ENCODE measurements at places on chromosomes 6 and 20.

- no peak for DNase-seq
Measured at GRCh38 chr6:8082954-8083858, 19.0 kb upstream of the BLOC1S5 start.

DNA sequence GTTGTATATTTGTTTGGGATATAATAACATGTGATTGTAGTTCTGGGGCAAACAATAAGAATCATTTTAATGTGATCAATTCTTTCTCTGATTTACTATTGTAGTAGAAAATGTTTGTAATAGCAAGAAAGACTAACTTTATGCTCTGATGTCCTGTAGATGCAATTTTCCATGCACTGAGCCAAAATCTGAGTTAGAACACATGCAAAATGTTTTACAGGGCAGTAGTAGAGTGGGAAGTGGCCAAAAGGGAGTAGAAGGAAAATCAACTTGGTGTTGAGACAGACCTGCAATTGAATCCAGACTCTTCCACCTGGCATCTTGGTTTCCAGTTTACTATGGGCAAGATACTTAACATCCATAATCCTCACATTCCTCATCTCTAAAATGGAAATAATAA, 93.5 kb upstream of the BMP5 start:
- no peak for DNase-seq

DNA sequence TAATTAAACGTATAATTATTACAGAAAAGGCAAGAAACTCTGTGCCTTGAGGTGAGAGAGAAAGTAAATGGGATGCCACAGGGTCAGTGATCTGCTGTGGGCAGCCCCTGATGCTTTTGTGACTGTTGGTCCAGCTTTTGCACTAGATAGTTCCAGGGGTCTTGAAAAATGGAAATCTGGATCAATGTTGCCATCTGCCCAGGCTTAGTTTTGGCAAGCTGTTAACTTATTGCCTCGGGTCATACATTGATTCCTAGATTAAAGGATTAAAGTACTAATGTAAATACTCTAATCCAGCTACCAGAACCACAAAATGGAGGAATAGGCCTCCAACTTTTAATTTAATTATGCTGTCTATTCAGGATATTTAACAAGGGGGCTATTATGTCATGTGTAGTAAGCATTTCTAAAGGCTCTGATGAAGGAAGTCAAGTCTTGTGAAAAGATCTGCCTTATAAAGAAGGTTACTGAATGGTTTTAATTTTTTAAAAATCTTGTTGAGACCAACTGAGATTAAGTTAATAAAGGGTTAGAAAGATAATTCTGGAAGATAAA, 376.0 kb upstream of the HS3ST5 start:
- no peak for DNase-seq

DNA sequence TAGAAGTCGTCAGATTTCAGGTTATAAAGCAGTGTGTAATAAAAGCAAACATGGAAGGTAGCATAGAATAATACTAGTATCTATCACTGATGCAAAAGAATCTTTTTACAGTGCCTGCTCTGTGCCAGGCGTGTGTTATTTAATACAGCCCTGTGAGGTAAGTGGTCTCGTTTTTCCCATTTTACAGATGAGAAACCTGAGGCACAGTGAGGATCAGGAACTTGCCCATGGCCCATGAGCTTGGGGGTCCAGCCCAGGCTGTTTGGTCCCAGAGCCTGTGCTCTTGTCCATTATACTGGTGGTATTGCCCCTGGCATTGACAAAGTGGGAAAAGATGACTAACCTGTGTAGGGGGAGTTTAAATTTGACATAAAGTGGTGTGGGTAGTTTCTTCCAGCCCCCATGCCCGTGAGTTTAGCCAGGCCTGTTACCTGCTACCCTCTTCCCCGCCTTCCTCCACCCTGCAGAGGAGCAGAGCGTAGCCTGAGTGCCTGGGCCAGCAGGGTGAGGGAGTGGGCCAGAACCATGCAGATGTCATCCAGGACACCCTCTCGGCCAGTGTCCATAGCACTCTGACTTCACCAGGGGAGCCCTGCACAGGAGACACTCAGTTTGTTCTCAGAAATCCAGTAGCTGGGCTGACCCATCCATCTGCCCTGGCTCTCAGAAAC, 16.6 kb downstream of the WRNIP1 start:
- DNase-seq, result no peak

DNA sequence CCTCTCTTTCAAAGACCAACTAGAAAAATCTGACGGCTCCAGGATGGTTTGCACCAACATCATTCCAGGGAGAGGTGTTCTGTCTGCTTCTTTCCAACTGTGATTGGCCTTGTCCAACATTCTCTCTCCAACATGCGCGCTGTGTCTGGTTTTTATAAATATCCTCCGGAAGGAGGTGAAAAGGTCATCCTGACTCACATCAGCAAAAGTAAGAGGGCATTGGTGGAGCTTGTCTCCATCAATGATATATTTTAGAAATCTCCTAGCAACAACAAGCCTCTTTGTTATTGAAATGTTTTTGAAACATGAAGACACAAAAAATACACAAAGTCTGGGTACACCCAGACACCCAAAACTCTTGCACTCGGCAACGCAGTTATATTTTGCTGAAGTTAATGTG, 475.3 kb upstream of the JARID2 start:
- no peak for DNase-seq

DNA sequence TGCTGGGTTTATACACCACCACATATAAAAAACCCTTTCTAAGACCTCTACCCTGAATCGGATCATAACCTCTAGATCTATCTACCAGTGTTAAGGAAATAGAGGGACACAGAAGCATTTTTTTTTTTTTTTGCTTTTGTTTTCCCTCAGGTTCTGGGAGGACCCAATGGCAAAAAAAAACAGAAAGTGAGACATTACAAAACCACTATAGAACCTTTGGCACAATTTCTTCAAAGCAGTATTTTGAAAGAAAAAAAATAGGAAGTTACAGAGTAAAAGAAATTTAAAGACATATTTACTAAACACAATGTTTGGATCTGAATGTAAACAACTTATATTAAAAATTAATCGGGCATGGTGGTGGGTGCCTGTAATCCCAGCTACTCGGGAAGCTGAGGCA, 1258.7 kb upstream of the GJE1 start:
- DNase-seq, result peak; percentile 25

- DNase-seq, result peak; percentile 78
Measured at GRCh38 chr20:50426866-50427718, 83.1 kb upstream of the PTPN1 start.

Measured in suppressor macrophage (primary cell).